Left hindlimb (tissue), 1 donor: ENCODE measurements at places on chromosomes 16 and 17.

DNA sequence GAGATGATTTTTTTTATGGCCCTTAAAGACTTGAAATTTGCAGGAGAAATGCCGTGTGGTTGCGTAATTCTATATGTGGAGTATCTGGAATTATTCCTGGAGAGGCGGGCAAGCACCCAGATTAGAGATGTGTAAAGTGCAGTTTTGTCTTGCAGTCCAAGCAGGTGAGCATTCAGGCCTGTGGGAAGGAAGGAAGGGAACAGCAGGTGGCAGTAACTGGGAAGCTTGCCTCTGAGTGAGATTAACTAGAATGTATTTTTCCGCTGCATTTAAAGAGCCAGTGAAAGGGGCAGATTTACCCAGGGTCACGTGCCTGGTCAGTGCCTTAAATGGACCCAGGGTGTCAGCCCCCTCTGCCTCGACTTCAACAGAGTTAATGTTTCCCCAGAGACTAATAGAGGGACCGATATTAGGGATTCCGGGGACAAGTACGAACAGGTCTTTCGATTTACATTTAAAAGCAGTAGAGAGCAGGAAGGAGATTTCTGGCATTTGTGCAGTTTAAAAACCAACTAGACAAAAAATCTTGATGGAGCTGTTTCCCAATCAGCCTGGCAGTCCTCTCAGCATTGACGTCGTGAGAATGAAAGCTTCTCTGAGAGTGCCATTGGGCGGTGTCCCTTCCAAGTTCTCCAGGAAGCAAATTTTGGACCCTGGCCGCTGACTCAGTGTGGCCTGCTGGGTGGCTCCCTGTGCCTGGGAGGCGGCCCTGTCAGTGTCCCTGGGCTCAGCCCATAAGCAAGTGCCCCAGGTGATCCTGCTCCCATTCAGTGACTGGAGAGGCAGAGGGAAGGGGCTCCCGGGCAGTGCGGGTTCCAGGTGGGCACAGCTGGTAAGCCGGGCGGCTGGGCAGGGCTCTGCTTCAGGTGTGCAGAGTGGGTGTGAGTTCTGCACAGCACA is 38.2 kb downstream of the KSR1 start:
- DNase-seq, result peak; percentile 65

DNA sequence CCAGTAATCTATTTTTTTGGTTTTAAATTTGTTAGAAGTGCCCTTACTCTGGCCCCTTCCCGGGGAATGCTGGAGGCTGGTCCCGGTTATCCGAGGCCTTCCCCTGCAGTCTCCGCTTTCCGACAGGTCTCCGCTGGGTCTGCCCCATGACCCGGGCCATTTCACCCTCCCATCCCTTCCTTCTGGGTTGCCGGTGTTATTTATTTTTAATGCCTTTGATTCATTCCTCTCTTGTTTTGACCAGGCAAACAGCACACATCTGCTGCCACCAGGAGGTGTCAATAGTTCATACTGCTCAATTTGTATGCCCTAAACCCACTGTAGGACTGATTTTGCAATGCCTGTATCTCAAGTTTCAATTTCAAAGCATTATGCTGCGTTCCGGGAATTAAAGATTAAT is 113.2 kb upstream of the IRX5 start:
- DNase-seq, result no peak

GRCh38 chr16:49799172-49799571 is 56.7 kb downstream of the ZNF423 start:
- DNase-seq, result no peak

DNA sequence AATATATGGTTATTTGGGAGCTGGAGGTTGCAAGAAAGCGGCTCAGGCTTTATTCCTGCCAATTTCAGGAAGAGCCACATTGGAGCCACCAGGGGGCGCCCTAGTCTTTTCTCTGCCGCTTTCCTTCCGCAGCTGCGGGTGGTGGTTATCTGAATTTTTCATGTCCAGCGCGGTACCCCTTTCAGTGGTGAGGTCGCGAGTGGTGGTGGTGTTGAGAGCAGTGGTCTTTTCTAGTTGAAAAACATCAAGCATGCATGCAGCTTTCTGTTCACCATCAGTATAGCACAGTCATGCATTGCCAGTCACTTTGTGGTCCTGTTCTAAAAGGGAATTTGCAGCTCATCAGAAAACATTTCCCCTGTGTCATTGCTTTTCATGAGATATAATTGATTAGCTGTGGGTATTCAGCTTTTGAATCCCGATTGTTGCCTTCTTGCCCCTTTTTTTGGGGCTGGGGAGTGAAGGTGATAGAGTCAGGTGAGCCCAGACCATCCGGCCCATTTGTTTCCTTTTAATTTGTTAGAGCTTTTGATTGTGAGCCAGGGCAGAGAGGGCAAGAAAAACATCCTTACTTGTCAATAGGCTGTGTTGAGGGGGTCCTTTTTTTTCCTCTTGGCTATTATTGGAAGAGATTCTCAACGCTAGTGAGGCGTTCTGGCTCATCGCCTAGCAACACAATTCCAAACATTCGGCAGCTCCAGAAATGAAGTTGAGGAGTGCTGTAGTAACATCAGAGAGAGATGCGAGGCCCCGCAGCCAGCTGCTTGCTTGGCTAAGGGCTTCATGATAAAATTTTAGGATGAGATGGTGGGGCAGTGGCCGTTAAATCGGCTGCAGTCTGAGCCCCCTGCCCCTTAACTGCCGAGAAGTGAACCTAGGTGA is 119.0 kb downstream of the SNX29 start:
- peak; percentile 84 for DNase-seq

- no peak for DNase-seq
Measured at GRCh38 chr17:76956846-76957540, 88.8 kb downstream of the MGAT5B start.

DNA sequence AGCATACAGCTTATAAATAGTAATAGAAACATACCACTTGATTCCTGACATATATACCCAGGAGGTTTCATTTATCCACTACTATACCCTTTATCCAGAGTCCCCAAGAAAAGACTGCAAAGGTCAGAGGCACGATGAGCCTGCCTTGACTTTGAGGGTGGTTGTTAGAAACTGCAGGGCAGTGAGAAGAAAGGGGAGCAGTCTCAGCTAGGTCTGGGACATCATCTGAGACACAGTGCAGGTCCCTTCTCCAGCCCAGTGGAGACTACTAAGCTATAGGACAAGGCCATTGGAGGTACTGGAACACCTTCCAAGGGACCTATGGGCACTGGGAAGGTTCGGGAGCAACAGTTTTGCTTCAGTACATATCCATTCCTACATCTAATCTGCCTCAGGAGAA is 20.2 kb upstream of the TEKT3 start:
- DNase-seq, result no peak

- DNase-seq, result no peak
Measured at GRCh38 chr16:66286527-66286926, 80.0 kb upstream of the CDH5 start.

DNA sequence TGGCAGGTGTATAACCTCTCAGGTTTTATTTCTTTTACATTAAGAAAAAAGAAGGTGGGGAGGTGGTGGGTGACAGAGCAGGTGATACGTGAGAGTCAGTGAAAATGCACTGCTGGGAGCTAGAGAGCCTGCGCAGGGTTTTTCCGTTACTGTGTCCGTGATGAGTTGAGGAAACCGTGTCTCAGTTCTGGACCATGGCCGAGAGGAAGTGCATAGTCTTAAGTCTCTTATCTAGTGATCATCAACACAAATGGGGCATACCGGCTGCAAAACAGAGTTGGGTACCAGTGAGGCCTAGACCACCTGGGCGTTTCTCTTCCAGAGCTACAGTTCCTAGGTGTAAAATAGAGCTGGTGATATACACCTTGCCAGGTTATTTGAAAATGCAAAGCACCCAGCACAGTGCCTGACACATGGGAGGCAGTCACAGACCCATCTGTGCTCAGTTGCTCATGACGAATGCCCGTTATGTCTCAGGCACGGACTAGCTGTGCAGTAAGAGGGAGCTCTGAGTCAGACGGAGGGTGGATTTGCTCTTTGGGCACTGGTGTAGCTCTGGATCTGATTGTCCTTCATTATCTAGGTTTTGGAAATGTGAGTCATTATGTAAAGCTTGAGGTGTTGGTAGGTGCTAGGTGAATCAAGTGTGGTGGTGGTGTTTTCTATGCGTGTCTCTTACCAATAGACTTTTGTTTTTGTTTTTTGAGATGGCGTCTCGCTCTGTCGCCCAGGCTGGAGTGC is 60.9 kb downstream of the RPTOR start:
- no peak for DNase-seq

DNA sequence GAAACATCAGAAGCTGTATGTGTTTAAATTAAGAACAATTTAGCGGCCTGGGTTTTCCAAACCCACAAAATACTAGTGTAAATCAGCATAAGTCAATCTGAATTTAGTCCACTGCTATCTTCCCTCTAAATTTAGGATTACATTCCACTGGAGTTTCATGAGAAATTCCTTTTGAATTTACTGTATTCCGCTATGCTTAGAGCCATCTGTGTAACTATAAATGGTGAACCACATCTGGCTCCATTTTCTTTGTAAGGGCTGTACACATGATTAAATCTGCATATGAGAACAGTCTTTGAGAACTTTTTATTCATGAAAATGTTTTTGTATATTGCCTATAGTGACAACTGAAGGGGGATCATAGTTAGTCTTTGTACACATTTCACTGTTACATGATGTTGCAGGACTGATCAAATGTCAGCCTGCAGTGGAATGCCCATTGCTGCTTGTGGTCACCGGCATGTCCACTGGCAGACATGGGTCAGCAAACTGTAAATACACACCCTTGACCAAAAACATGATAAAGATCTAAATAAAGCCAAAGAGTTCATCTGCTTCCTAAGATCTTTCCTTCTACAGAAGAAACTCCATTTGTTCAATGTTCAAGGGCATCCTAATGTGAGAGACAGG is 36.8 kb downstream of the RPGRIP1L start:
- DNase-seq, result no peak

DNA sequence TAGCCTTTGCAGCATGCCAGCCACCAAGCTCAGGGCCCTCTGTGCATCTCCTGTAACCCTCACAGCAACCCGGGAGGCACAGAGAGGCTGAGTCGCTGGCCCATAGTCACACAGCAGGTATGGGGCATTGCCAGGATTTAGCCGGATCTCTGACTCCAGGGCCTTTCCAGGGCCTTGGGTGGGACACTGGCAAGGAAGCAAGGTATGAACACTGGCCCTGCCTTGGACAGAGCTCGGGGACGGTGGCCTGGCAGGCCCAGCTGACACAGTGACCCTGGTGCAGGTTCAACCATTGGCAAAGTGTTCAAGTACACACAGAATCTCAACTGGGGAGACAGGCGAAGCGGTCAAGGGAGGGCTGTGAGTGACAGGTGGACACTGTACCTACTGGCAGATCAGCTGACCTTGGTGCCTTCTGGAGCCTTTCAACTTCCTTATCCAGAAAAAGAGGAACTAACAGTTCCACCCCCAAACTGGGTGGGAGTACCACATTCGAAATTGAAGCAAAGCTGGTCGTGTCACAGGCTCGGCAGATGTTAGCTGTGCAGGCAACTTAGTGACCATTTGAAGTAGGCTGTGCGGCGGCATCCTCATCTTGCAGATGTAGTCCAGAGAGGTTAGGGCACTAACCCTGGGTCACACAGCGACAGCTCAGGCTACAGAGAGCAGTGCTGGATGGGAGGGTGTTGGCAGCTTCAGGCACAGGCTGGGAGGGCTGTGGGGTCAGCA is 287.4 kb downstream of the SEC14L1 start:
- DNase-seq, result peak; percentile 35

- DNase-seq, result no peak
Measured at GRCh38 chr16:275041-275641, 603 bp downstream of the RGS11 start.

DNA sequence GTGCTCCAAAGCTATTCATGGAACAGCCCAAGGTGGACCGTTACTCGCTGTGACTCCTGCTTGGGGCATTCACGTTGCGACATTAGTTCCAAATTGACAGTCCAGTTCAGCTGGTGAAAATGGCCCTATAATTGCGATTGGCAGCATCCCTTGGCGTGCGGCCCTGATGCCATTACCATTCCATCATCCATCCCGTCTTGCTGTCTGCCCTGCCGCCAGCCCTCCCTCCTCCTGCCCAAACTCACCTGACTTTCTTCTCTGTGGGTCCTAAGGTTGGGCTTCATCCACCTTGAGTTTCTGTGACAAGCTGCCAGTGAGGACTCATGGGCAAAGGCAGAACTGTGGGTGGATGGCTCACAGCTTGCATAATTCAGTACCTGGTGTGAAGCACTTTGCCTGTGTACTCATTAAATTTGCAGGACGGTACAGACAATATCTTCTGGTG is 104.6 kb downstream of the RPTOR start:
- no peak for DNase-seq

DNA sequence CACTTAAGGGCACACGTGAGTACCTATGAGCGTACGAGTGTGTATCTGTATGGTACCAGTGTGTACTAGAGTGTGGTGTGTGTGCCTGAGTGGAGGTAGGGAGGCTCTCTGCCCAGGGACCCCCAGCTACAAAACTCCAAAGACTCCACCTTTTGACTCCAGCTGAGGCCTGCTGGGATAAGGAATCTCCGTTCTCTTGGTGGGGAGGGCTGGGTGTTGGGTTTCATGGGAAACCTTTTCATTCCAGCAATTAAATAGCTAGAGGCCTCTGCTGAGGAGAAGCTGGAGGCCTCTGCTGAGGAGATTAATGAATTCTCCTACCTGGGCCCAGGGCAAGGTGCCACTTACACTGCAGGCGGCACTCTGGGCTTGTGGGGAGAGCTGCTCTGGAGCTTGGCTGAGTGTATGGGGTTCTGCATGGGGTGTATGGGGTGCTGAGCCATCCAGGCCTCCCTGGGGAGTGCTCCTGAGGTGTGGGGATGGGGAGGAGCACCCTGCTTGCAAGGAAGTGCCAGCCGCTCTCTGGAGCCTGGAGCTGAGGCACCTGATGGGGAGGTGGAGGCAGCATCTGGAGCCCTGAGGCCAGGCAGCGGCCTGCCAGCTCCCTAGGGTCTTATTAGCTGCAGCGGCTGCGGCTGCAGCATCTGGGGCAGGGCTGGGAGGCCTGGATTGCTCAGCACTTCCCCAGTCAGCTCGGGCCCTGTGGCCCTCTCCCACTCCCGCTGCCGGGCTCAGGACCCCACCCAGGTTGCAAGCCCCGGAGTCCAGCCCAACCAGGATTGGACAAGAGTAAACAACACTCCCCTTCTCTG is 4.6 kb downstream of the ANKRD13B start:
- DNase-seq, result peak; percentile 42

GRCh38 chr17:80096561-80097021 is 4.8 kb upstream of the GAA start:
- no peak for DNase-seq

DNA sequence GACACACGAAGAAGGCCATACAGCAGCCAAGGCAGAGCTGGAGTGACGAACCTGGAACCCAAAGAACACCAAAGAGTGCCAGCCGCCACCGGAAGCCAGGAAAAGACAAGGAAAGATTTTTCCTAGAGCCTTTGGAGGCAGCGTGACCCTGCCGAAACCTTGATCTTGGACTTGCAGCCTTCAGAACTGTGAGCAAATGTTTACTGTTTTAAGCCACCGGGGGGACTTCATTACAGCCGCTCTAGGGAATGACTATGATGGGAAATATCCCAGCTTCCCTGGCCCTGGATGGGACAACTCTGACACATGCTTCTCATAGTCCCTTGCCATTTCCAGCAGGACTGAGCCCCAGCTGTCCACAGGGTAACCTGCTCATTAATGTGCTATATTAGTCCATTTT is 270.6 kb downstream of the HAPSTR1 start:
- no peak for DNase-seq

GRCh38 chr17:51638971-51639370 is 378.6 kb downstream of the UTP18 start:
- DNase-seq, result no peak

GRCh38 chr17:63406689-63407330 is 39.3 kb downstream of the CYB561 start:
- DNase-seq, result peak; percentile 68
